ENCODE measurements at places on chromosomes 12 and 14. TPM values are rescaled to one million over a fixed set of nuclear protein-coding genes. Genes with fewer than 3 reads are reported as not detected.
A peak's percentile ranks its signal among the peaks of the same experiment; 100 is the strongest.

- no peak for DNase-seq
These were observed 12.1 kb upstream of the FBRSL1 start for GRCh38 chr12:132477703-132478432.

SERPINA9 gene
- not detected for total RNA-seq

DNA sequence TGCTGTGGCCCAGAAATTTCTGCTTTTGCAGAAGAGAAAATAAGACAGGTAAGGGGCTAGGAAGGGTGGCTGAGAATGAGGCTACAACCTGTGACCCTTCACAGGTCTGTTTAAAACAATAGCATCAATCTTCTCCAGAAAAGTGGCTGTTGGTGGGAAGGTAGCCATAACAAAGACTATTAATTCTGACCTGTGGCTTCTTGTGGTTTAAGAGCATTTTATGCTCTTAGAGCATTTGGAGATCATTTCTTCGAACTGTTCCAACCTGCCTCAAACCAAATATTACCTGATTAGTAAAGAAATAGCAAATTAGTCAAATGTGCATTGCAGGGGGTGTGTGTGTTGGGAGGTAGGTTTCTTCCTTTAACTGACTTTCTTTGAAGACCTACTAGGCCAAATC is 15.2 kb upstream of the TCP11L2 start:
- DNase-seq, result no peak

RNASE8 gene
- not detected for total RNA-seq

- DNase-seq, result no peak
These were observed 122.2 kb downstream of the NCOR2 start for GRCh38 chr12:124445121-124445718.

OSBPL8 gene
- total RNA-seq, result 133 TPM

GRCh38 chr14:101128478-101129321 is 225.2 kb upstream of the RTL1 start:
- DNase-seq, result no peak

- peak; percentile 23 for DNase-seq
These were observed 143.1 kb downstream of the PCNX1 start for GRCh38 chr14:71050227-71050823.

GRCh38 chr12:82644896-82645295 is 41.8 kb upstream of the TMTC2 start:
- no peak for DNase-seq

- DNase-seq, result no peak
These were observed 213.4 kb downstream of the CCER1 start for GRCh38 chr12:90741611-90742010.

- no peak for DNase-seq
These were observed 456.5 kb upstream of the MIS18BP1 start for GRCh38 chr14:45709541-45709940.

DNA sequence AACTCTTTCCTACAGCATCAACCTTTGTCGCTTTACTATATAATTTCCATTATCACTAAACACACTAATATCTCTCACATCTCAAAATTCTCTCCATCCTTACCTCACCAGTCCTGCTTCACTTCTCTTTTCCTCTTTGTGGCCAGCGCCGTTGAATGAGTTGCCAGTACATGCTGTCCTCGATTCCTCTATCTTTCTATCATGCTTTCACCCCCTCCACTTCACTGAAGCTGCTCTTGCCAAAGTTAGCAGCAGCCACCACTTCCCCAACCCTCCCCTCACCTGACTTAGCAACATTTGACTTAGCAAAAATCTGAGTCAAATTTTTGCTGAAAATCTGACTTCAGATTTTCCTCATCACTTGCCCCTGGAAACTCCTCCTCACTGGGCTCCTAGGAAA is 210.4 kb downstream of the ANO6 start:
- no peak for DNase-seq

- no peak for DNase-seq
These were observed 20.2 kb upstream of the MLEC start for GRCh38 chr12:120666571-120667390.

- DNase-seq, result no peak
These were observed 502 bp downstream of the MPHOSPH9 start for GRCh38 chr12:123232472-123232806.

GRCh38 chr12:126061777-126062176 is 996.5 kb downstream of the AACS start:
- no peak for DNase-seq

GRCh38 chr14:75876530-75876929 is 105.3 kb downstream of the TGFB3 start:
- peak; percentile 71 for DNase-seq

- DNase-seq, result no peak
These were observed 16.7 kb downstream of the CNIH1 start for GRCh38 chr14:54424479-54424901.

GRCh38 chr14:34179727-34180126 is 228.9 kb upstream of the EGLN3 start:
- no peak for DNase-seq

CTDSP2 gene
- 128 TPM for total RNA-seq

DNA sequence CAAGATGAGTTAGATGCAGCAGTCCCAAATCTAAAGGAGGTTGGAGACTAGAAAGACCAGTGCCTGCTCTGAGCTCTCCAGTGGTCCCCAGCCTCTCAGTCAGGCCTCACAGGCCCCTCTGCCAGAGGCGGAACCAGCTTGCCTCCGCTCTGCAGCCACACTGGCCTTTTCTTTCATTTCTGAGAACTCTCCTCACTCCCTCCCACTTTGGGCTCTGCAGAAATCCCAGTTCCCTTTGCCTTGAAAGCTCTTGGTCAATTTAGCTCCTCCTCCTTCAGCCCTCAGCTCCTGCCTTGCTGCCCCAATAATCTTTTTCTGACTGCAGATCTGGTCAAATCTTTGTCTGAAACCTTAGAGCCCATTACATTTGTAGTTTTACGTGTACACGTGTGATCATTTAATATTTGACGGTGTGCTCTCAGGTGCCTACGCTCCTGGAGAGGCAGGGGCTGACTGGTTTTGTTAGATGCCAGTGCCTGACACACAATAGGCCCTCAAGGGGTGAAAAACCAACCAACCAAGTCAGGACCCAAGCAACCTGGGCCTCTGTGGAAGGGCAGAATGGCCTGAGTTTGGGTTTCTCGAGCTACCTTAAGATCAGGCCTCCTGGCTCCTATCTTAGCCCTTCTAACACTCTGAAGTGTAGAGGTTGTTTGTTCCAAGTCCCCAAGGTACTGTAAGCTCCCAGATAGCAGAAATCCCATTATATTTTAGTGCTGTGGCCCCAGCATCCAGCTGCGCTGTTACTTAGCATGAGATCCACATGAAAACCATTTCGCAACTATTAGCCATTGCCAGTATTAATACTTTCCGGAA is 1.1 kb upstream of the NUDT4 start:
- DNase-seq, result peak; percentile 59

ADAM21 gene
- total RNA-seq, result 0.25 TPM

- no peak for DNase-seq
These were observed 27.1 kb downstream of the DCP1B start for GRCh38 chr12:1977109-1977508.

DNA sequence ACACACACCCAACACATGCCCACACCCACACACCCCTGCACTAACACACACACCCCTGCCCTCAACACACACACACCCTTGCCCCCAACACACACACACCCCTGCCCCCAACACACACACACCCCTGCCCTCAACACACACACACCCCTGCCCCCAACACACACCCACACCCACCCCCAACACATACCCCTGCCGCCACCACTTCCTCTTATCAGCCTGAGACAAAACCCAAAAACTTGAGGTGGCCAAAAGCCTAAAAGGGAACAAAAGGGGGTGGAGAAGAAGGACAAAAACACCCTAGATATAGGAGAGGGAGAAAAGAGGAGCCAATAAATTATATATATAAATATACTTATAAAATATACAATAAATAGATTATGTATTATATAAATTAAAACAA is 9.1 kb upstream of the DEGS2 start:
- DNase-seq, result no peak

DNA sequence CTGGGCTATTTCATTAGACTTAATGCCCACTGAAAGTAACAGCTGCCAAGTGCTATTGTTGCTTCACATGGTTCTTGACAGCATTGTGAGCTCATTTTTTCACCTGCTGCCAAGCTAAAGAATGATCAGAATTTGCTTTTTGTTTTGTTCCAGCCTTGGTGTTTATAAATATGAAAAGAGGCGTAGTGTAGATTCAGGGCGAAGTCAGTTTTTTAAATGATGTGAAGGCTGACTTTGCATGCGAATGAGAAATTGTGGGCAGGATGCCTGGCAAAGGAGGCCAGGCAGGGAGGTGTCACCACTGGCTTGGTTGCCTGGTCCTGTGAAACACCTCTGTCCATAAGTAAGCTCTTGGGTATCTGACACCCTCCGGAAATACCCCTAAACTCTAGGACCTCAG is 93.3 kb upstream of the NAP1L1 start:
- DNase-seq, result no peak

- DNase-seq, result no peak
These were observed 41.7 kb downstream of the LARP4 start for GRCh38 chr12:50442178-50442908.

DNA sequence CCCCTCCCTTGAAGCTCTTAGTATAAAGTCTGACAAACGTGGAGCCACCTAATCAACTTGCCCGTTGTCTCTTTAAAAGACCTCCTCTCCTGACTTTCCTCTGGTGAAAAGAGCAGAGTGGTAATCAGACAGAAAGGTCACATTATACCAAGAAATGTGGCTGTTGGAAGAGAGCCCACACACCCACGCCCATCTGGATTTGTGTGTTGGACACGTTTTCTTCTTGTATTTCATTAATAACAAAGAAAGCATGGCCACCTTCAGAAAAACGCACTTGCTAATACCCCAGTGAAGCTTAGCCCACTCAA is 41.3 kb downstream of the CCDC60 start:
- DNase-seq, result no peak

- peak; percentile 31 for DNase-seq
These were observed 17.1 kb upstream of the DLK1 start for GRCh38 chr14:100709289-100710284.

ASCL1 gene
- not detected for total RNA-seq

NOXRED1 gene
- total RNA-seq, result not detected

DNA sequence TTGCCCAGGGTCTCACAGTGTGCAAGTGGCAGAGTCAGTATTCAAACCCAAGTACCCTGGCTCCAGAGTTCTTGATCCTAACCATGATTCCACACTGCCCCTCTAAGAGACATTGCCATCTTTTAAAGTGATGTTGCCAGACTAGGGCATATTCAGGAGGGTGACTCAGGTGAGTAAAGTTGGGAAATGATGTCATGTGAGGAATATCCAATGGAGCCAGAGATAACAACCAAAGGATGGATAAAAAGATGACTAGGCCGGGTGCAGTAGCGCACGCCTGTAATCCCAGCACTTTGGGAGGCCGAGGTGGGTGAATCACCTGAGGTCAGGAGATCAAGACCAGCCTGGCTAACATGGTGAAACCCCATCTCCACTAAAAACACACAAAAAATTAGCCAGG is 85.6 kb downstream of the SMOC1 start:
- DNase-seq, result no peak

MYF6 gene
- not detected for total RNA-seq

CGRRF1 gene
- 19.7 TPM for total RNA-seq

- no peak for DNase-seq
These were observed 596 bp upstream of the BICD1 start for GRCh38 chr12:32105986-32106516.

GRCh38 chr12:88142610-88142991 is 494 bp downstream of the TMTC3 start:
- no peak for DNase-seq

CRIP1 gene
- 28.4 TPM for total RNA-seq

KIF26A gene
- not detected for total RNA-seq

SDSL gene
- total RNA-seq, result 5.9 TPM

SERPINA3 gene
- total RNA-seq, result 13.6 TPM

DNA sequence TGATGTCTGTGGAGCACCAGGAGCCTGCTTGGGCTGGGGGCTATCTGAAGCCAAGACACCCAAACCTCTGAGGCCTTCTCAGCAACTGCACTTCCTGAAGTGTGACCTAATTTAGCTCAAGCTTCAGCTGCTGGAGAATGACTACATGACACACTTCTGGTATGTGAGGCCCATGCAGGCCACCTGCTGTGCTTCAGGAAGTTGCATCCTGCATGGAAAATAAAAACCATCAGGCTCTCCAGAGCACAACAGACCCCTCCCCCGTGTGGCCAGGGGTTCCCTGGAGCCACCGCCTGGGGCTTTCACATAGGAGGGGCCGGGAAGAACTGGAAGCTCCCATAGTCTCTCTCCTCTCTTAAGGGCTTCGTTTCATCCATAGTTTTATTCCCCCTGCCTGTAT is 217.7 kb downstream of the SLC15A4 start:
- DNase-seq, result no peak

DNA sequence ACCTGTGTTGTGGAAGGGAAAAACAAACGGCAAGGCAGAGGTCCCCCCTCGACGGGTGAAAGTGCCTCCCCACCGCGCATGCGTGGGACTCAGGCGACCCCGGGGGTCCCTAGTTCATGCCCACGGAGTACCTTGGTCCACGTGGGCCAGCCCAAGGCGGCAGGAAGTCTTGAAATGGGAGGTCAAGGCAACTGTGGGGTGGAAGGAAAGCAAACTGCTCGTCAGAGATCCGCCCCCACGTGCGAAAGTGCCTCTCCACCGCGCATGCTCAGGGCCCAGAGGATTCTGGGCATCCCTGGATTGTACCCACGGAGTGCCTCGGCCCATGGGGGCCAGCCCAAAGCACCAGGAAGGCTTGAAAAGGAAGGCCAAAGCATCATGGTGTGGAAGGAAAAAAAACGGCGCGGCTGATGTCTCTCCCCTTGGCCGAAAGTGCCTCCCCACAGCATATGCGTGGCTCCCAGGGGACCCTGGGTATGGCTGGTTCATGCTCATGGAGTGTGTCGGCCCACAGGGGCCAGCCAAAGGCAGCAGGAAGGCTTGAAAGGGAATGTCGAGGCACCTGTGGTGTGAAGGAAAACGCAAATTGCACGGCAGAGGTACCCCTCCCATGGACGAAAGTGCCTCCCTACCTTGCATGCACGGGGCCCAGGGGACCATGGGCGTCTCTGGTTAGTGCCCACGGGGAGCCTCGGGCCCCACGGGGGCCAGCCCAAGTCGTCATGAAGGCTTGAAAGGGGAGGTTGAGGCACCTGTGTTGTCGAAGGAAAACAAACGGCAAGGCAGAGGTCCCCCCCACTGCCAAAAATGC is 369.7 kb downstream of the ALG10 start:
- DNase-seq, result no peak

DNA sequence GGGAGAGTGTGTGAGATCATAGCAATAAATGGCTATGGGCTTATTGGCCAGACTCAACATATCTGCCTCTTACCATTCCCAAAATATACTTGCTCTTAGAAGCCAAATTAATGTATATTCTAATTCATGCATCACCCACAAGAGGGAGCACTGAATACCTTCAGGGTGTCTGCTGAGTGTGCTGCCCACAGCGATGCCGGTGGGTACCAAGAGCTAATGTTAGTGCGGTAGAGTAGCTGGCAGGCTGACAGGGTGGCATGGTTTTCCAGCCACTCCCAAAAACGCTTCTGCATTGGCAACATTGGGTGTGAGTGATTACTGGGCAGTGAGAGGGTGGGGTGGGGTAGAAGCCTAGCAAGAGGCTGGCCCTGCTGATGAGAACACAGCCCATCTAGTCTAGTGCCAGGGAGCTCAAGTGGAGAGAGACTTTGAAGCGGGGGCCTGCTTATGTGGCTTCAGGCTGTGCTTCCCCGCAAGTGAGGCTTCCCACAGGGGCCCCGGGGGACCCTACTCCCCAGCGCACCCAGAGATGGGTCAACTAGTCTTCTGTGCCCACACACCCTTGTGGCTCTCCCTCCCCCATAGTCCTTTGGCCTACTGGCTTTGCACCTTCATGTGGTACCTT is 9.2 kb upstream of the PLEKHD1 start:
- DNase-seq, result no peak

- no peak for DNase-seq
These were observed 12.6 kb downstream of the HEBP1 start for GRCh38 chr12:12987421-12987820.

- DNase-seq, result no peak
These were observed 169.2 kb downstream of the GRIN2B start for GRCh38 chr12:13812168-13812567.
